MV-4-11 (cell line): ENCODE measurements at places on chromosomes 13 and 19.

DNA sequence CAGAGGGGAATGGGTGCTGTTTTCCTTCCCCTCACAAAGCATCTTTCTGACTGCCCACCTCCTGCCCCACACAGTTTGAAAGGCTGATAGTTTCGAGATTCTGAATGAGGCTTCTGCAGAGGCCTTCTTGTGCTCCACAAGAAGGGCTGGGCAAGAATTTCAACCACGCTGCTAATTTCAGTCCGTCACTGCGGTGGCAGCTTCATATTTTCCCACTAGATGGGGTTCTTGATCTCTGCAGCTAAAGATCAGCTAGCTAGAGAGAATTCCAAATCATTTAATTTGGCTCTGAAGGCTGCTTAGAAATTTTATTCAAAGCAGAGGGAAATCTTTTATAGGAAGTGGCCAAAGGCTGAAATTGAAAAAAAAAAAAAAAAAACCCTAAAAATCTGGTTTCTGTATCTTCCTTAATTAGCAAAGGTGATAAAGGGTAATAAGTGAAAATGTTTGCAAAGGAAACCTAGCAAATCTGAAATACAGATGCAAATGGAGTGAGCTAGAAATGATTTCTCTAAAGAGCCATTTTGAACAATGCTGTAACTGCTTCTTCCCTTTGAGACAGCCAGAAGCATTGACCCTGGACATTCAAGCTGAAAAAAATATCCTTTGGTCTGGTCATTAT, 38.0 kb upstream of the C13orf42 start:
- DNase-seq: no peak

DNA sequence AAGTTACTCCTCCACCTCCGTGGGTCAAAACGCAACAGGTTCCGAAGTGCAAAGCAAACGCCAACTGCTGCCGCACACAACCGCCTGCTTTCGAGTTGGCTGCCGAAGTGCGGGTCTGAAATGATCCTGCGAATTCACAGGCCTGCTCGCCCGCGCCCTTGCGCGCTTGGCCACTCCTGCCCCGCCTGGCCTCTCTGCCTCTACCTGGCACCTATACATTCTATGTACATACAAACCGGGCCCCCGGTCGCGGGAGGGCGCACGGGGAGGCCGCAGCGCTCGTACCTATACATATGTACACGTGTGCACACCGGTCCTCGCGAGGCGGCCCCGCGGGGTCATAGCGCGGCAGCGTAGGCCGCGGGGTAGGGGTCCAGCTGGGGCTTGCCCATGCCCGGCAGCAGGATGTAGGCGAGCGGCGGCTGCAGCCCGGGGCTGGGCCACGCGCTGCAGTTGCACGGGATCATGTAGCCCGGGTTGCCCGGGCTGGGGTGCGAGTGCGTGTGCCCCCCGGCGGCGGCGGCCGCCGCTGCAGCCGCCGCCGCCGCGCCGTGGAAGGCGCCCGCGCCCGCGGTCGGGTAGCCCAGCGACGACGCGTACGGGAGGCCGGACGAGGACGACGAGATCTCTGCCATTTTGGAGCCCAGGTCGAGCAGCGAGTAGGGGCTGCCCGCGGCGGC, 1.3 kb downstream of the SOX21 start:
- no peak for DNase-seq

- no peak for DNase-seq
These were observed 110.9 kb downstream of the KL start for GRCh38 chr13:33127009-33127551.

DNA sequence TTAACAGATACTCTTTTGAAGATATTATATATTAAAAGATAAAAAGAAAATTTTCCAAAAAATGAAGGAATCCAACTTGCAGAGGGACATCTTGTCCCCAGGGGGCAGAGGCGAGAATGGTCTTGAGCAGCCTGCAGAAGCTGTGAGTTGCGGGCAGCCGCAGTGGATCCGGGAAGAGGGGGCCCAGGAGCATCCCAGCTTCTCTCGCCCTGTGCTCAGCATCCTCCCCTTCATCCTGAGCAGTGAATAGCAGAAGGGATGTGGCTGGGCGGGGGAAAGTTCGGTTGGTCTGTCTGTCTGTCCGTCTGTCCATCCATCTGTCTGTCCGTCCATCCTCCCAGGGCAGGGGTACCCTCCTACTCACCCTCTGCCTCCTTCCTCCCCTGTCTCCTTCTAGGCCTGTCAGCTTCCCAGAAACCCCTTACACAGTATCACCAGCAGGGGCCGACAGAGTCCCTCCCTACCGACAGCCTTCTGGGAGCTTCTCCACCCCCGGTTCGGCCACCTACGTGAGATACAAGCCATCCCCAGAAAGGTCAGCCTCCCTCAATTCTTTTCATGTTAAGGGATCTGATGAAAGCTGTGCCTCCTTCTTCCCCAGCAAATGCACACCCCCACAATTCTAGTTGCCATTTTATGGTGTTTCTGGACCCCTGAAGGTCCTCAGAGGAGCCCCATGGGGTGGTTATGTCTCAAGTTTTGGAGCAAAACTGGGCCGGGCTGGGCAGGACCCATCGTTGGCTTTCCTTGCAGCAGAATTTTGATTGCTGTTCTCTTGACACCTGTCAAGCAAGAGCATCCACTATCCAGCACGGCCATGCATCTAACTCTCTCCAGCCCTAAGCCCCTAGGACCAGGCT, 81.6 kb downstream of the DPF1 start:
- peak; percentile 43 for DNase-seq

DNA sequence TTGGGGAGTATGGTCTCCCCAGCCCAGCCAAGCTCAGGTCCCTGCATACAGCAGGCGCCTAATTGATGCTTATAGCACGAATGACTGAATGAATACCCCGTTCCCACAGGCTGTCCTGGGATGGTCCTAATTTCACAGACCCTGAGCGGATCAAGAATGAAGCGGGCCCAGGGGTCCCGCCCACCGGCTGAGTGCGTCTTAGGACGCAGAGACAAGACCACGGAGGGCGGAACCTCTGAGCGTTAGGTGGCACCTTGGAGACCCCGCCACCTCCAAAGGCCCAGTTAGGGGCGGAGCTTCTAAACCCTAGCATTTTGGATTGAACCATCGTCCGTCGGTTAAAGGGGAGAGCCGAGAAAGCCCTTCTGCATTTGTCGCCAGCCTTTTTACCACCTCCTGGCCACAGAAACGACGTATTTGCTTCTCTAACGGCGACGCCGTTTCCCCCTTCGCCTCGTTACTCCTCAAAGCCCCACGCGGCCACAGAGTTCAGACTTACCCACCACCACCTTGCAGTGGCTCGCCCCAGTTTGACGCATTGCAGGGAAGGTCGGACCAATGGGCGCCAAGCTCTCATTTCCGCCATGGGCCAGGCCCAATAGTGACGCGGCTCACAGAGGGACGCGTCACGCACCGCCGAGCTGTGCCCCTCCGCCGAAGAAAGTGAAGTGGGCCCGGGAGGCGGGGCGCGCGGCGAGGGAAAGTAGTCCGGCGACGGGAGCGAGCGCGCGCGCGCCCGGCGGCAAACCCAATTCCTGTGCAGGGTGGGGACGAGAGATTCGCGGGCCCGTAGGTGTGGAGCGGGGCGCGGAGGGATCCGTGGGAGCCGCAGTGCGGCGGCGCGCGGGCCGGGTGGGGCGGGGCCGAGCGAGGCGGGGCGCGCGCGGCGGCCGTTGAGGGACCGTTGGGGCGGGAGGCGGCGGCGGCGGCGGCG, 479 bp upstream of the CALM3 start:
- peak; percentile 98 for DNase-seq

DNA sequence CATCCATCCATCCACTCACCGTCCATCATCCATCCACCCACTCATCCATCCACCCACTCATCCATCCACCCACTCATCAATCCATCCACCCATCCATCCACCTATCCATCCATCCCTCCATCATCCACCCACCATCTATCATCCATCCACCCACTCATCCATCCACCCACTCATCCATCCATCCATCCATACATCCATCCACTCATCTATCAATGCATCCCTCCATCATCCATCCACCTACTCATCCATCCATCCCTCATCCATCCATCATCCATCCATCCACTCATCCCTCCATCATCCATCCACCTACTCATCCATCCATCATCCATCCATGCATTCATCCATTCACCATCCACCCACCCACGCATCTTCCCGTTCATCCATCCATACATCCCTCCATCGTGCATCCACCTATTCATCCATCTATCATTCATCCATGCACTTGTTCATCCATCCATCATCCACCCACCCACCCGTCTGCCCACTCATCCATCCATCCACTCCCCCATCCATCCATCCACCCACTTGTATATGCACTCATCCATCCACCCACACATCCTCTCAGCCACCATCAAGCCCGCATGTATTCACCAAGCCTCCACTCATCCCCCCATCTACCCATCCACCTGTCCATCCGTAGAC, 3.6 kb downstream of the STAP2 start:
- DNase-seq: no peak

DNA sequence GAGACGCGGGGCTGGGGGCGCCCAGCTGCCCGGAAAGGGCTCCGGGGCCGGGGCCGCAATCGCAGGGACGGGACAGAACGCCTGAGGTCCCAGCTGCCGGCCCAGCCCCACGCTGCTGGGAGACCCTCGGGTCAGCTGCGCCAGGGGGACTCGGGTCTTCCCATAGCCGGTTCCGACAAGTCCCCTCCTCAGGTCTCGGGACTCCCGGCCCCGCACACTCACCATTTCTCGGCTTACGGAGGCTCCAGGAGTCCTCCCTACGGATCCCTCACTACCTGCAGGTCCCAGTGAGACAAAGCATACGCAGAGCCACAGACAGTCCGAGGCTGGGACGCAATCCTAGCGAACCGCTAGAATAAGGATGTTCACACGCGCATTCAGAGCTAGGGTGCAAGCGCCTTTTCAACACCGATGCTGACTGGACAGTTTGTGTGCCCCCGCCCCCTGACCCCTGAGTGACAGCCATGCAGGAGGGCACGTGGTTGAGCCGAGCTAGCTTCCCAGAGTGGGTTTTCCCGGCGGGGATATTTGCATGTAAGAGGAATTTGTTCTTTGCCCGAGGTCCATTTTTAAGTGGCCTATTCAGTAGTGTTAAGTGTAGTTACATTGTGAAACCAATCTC, 13.6 kb downstream of the ZNF490 start:
- no peak for DNase-seq

DNA sequence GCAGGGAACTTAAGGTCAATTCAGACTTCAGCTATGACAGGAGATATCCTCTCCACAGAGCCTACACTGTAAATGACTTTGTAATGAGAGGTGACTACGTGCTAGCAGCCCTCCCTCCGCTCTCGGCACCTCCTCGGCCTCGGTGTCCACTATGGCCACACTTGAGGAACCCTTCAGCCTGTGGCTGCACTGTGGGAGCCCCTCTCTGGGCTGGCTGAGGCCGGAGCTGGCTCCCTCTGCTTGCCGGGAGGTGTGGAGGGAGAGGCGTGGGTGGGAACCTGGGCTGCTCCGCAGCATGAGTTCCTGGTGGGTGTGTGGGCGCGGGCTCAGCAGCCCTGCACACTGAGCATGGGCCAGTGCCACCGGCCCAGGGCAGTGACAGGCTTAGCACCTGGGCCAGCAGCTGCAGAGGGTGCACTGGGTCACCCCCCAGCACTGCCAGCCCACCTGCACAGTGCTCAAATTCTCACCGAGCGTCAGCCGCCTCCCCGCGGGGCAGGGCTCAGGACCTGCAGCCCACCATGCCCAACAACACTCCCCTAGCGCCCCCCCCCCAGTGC, 137.6 kb upstream of the SPACA7 start:
- no peak for DNase-seq

- DNase-seq: no peak
These were observed 84.7 kb upstream of the GPR183 start for GRCh38 chr13:99391781-99392469.

DNA sequence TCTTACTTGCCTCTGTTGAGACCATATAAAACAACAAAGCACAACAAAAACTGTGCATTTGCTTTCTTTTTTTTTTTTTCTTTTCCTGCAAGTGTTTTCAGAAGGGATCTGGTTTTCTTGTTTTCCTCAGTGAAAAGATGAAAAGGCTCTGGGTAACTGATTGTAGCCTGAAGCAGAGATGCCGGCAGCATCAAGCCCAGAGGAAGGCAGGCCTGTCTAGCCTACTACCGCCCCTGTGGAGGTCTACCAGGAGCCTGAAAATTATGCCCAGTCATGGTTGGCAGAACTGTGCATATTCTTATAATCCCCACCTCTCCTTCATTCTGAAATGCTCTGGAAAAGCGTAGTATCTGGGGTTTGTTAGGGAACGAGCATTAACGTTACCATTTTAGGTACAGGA, 32.6 kb upstream of the MEDAG start:
- no peak for DNase-seq

- DNase-seq: peak; percentile 99
These were observed 40.8 kb downstream of the ZSWIM4 start for GRCh38 chr19:13835791-13836723.

- no peak for DNase-seq
These were observed 142.3 kb downstream of the RGCC start for GRCh38 chr13:41599619-41600018.

GRCh38 chr13:49499889-49500660, 4.3 kb downstream of the PHF11 start:
- no peak for DNase-seq

GRCh38 chr19:4916292-4917082, 7.2 kb downstream of the UHRF1 start:
- DNase-seq: peak; percentile 71

DNA sequence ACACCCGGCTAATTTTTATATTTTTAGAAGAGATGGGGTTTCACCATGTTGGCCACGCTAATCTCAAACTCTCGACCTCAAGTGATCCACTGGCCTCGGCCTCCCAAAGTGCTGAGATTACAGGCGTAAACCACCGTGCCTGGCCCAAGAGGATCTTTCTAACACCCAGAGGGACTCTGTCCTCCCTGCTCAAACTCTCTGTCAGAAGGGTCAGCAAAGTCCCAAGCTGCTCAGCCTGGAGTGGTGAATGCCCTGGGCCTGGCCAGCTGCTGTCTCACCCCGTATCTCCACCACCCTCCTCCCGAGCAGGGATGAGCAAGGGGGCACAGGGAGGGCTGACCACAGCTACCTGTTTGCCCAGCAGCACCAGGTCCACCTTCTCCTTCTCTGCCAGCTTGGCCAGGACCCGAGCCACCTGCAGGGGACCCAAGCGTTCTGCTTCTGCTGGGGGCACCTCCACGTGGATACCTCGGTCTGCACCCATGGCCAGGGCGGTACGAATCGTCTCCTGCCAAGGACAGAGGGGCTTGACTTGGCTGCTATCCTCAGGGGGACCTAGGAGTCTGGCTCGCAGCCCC, 10.9 kb upstream of the VSIG10L start:
- DNase-seq: no peak

GRCh38 chr13:51619614-51620013, 35.4 kb downstream of the WDFY2 start:
- DNase-seq: no peak

GRCh38 chr19:18013210-18014111, 5.5 kb downstream of the ARRDC2 start:
- DNase-seq: no peak

DNA sequence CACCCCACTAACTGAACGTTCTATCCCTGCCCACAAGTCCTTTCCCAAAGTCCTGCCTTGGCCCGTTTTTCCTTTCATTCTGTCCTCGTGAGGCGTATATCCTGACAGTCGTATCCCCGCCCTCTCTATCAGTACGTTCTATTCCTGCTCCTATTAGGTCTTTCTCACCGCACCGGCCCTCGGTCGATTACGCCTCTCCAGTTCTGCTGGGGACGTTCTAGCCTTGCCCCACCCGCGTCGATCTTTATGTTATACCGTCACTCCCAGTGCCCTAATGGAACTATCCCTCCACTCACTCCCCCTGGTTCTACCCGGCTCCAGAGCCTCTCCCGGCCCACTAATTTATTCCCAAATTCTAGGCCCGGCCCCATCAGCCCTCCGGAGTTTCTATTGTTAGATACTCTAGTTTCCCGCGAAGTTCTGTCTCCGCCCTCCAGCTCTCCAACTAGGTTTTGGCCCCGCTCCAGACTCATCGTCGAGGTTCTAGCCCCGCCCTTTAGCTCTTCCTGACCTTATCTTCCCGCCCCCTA, 2.0 kb downstream of the PLAUR start:
- DNase-seq: no peak
